H1 (cell line): ENCODE measurements at places on chromosomes 12 and 14.

GRCh38 chr14:33056213-33056612 lies 117.5 kb downstream of the NPAS3 start:
- no peak for DNase-seq
- no peaks in the 10 kb centered on the region for H3K4me1 ChIP-seq
- no peak overlapping the region for H3K27ac ChIP-seq
- H3K36me3 ChIP-seq, result no peaks in the 10 kb centered on the region

DNA sequence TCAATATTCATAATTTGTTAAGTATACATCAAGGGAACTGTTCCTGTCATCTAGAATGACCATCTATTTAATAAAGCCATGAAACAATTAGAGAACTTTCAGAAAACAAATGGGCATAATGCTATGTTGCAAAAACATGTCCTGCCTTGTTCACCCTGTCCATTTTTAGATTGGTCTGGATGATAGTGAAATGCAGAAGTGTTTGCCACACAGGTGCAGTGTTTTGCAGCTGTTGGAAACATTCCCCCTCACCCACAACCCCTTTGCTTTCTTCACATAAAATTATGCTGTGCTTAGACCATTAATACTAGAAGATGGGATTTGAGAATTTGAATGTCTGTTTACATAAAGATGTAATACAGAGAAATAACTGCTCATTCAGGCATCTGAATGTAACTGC lies 36.5 kb downstream of the LEMD3 start:
- no peaks in the 10 kb centered on the region; the same call in 1 of the 2 replicates for H3K4me1 ChIP-seq
- DNase-seq, result no peak
- no peaks in the 10 kb centered on the region for H3K27me3 ChIP-seq
- H3K36me3 ChIP-seq, result no peaks in the 10 kb centered on the region

DNA sequence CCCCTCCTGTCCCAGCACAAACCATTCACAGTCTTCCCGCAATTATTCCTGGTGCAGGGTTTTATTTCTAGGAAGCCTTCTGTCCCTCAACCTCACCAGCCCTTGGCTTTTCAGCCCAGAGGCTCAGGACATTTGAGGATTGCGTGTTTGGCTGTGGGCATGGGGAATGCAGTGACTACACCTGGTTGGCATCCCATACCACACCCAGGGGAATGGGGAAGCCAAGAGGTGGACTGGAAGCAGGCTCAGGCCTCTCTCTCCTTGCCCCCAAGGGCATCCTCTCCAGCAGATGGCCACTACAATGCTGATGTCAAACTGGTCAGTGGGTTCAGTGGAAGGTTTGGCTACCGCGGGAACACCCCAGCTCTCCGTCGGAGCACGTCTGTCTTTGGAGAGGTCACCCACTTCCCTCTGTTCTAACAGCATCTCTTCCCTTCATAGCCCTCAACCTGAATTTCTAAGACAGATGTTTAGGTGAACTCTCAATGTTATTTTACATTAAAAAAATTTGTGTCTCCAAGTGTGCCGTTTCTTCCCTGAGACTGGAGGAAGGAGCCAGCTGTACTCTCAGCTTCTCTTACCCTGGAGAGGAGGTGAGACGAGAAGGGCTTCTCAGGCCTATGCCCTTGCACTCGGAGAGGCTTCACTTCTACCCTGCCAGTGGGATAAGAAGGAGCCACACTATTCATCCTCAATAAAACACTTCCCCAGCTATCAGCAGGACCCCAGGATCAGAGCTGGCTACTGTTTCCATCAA lies 35.5 kb downstream of the DCAF4 start:
- H3K4me1 ChIP-seq, result no peaks in the 10 kb centered on the region
- peaks cover 3% of the 10 kb centered on the region; the same call in 1 of the 2 replicates for H3K36me3 ChIP-seq
- H3K27me3 ChIP-seq, result no peaks in the 10 kb centered on the region
- no peak overlapping the region for H3K27ac ChIP-seq
- no peak overlapping the region for H3K4me3 ChIP-seq
- DNase-seq, result no peak

GRCh38 chr12:126083926-126084325 lies 1018.7 kb downstream of the AACS start:
- no peak for DNase-seq
- H3K36me3 ChIP-seq, result no peaks in the 10 kb centered on the region
- no peaks in the 10 kb centered on the region for H3K27me3 ChIP-seq
- no peak overlapping the region for H3K4me3 ChIP-seq
- no peak overlapping the region for H3K27ac ChIP-seq

GRCh38 chr14:93775744-93776143 lies 12.5 kb downstream of the PRIMA1 start:
- peaks cover 3% of the 10 kb centered on the region; the same call in 1 of the 2 replicates for H3K4me1 ChIP-seq
- H3K4me3 ChIP-seq, result no peak overlapping the region
- no peak overlapping the region for H3K27ac ChIP-seq
- peaks cover 5% of the 10 kb centered on the region; the same call in 1 of the 2 replicates for H3K36me3 ChIP-seq
- no peaks in the 10 kb centered on the region for H3K27me3 ChIP-seq

DNA sequence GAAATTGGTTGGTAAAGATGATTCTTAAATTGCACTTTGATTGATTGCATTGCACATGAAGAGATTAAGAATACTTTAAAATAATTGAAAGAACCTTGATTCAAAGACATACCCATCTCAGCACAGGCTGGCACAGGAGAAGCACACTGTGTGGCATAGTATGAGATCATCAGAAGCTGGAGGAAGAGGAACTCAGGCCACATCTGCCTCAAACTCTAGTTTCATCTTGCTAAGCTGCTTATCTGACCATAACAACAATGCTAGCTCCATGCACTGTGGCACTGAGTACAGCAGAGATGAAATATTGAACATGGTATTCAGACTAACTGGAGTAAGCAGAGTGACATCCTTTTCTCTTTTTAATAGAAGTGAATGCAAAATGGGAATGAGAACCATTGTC lies 99.1 kb downstream of the TBC1D30 start:
- DNase-seq, result no peak
- no peaks in the 10 kb centered on the region for H3K27me3 ChIP-seq
- H3K4me3 ChIP-seq, result no peak overlapping the region
- H3K27ac ChIP-seq, result no peak overlapping the region

DNA sequence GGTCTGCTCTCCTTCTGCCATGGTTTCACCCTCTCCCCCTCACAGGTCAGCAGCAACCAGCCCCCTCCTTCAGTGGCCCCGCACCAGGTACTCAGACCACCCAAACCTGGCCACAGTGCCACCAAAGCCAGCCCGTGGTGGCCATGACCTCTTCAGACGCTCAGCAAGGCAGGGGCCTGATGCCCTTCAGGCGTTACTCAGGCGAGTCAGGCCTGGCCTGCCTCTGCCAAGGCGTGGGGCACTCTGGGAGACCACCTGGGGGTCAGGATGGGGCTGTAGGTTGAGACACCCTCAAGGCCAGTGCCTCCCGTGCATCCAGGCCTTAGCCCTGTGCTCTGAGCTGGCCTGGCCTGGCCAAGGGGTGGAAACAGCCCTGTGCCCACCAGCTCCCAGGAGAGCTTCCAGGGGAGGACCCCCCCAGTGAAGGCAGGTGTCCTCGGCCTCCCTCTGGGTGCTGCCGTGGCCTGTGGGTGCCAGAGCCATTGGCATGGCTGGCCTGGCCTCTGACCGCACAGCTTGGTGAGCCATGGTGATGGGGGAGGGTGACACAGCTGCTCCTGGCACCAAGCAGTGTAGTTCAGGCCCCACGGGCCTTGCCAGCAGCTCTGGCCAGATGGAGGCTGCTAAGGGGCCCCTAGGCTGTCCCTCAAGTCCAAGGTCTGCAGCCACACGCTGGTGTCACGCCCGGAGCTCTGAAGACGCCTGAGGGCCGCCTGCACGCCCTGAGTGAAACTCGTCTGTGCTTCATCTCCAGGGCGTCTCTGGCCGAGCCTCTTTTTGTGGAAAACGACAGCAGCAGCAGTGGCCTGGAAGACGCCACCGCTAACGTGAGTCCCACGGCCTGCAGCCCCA lies 15.1 kb downstream of the XRCC3 start:
- no peaks in the 10 kb centered on the region for H3K4me1 ChIP-seq
- no peaks in the 10 kb centered on the region for H3K27me3 ChIP-seq
- no peak for DNase-seq
- H3K36me3 ChIP-seq, result peaks cover 22% of the 10 kb centered on the region; the same call in 1 of the 2 replicates
- no peak overlapping the region for H3K4me3 ChIP-seq

DNA sequence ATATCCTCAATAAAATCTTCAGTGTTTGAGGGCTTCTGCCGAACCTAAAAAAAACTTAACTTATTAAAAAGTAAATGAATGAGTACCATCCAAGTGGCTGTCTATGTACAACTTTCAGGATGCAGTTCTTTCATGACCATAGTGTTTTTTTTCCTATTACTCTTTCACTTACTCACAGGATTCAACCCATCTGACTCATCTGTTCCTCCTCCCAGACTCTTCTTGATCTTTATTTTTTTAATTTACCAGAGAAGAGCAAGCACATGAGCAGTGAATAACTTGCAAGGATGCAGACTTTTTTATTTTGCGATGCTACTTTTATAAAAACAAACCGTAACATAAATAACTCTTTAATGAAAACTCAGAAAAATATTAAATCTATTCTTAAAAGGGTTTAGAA lies 24.5 kb downstream of the RECQL start:
- no peak for DNase-seq
- no peak overlapping the region for H3K4me3 ChIP-seq
- no peaks in the 10 kb centered on the region for H3K27me3 ChIP-seq
- H3K36me3 ChIP-seq, result peaks cover 48% of the 10 kb centered on the region
- H3K4me1 ChIP-seq, result no peaks in the 10 kb centered on the region
- no peak overlapping the region for H3K27ac ChIP-seq

DNA sequence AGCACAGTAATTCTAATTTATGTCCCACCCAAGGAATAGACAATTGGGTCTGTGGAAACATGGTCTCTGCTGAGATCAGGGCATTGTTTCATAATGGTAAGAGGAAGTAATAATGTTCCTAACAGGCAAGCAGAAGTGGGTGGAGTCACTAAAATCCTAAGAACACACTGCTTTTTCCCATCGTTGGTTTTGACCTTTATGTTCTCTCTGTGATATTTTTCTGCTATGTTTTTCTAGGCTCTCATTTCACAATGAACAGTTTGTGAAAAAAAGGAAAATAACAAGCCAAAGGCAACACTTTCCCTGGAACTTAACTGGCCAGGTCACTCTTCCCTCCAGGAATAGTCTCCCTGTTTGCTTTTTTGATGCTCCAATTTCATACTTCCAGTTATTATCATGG lies 80.6 kb upstream of the OVCH1 start:
- H3K36me3 ChIP-seq, result no peaks in the 10 kb centered on the region
- no peak for DNase-seq
- no peak overlapping the region for H3K4me3 ChIP-seq
- no peaks in the 10 kb centered on the region for H3K27me3 ChIP-seq
- no peak overlapping the region for H3K27ac ChIP-seq

- no peaks in the 10 kb centered on the region for H3K36me3 ChIP-seq
- H3K4me1 ChIP-seq, result peaks cover 8% of the 10 kb centered on the region
- H3K27me3 ChIP-seq, result no peaks in the 10 kb centered on the region
- no peak for DNase-seq
These were observed 64.9 kb upstream of the ZDHHC17 start for GRCh38 chr12:76698966-76699365.

DNA sequence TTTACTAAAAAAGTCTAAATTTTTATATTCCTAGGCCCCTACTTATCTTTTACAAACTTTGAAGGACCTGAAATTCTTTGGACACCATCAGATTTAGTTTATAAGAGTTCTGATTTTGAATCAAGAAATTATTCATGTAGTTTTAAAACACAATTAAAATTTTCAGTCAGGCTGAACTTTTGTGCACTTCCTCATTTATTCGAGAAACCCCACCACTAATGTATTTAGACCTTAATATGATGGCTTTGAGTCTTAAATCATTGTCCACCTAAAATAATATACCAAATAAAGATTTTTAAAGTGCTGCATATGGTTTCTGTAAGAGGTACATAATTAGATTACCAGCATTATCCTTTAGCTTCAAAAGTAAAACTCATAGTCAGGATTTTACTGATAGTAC lies 103.4 kb downstream of the PAWR start:
- DNase-seq, result no peak
- H3K27me3 ChIP-seq, result no peaks in the 10 kb centered on the region
- no peak overlapping the region for H3K4me3 ChIP-seq
- no peak overlapping the region for H3K27ac ChIP-seq

DNA sequence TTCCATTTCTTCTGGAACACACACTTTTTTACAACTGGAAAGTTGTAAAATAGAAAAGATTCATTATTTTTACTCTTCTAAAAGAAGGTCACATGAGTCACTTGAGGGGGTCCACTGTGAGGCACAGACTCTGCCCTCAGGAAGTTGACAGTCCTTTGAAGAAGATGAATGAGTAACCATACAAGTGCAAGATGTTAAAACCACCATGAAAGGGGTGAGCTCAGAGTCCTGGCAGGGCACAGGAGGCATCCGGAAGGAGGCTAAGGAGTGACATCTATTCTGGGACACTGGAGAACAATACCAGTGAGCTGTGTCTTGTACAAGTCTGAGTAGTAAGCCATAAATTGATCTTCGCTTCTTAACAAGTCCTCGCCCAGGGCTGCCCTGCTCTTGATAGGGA lies 126.0 kb upstream of the FRMD6 start:
- no peak for DNase-seq
- H3K4me1 ChIP-seq, result 0 out of 2 replicates have a peak, but pooled peaks cover 3% of the 10 kb centered on the region
- H3K36me3 ChIP-seq, result no peaks in the 10 kb centered on the region
- H3K27ac ChIP-seq, result no peak overlapping the region
- no peak overlapping the region for H3K4me3 ChIP-seq

- H3K27ac ChIP-seq, result no peak overlapping the region
- no peaks in the 10 kb centered on the region for H3K27me3 ChIP-seq
- H3K4me3 ChIP-seq, result peak overlapping the region; percentile 79
- peak; percentile 62 for DNase-seq
These were observed 1.5 kb downstream of the DDHD1 start for GRCh38 chr14:53151523-53152183.

DNA sequence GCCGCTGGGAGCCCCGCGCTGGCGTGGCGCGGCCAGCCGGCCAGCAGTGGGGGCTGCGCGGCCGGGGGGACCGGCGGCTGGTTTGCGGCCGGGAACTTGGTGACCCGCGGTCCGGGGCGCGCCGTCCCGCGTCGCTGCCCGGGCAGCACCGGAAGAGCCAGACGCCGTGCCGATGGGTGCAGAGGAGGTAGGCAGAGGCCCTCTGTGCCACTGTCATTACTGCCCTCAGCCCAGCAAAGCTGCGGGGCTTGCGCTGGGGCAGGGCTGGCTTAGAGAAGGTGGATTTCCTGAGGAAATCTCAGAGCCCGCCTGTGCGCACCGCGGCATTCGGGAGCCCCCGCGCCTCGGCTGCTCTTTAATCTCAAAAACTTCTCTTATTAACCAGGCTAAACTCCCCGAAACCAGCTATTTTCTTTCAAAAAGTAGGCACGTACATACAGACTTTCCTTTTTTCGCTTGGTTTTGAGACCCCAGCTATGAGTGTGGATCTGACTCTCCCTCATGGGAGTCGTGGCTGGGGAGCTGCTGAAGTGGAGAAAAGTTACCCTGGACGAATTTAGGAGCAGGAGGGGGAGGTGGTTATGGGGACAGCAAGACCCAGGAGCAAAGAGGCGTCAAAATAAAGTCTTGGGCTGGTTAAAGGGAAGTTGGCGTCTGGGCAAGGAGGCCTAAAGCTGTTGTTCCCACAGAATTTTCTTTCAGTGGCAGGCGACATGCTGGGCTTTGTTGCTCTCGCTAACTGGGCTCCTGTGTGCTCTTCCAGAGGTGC lies 802 bp downstream of the SUSD6 start:
- no peak for DNase-seq
- H3K4me3 ChIP-seq, result peak overlapping the region; percentile 47
- peaks cover 15% of the 10 kb centered on the region; the same call in 1 of the 2 replicates for H3K4me1 ChIP-seq
- H3K27me3 ChIP-seq, result peaks cover 3% of the 10 kb centered on the region; the same call in 1 of the 2 replicates

- no peaks in the 10 kb centered on the region for H3K36me3 ChIP-seq
- H3K4me3 ChIP-seq, result peak within 1 kb of the TSS; percentile 70
- peaks cover 30% of the 10 kb centered on the region for H3K27me3 ChIP-seq
- H3K27ac ChIP-seq, result no peak within 1 kb of the TSS
- DNase-seq, result no peak
- H3K4me1 ChIP-seq, result no peaks in the 10 kb centered on the region
These were observed at the start of gene BEGAIN for GRCh38 chr14:100587086-100587762. BEGAIN (minus strand) TSS chr14:100587417; CDS start chr14:100587290, 127 bp downstream.

- no peaks in the 10 kb centered on the region for H3K27me3 ChIP-seq
- no peak overlapping the region for H3K27ac ChIP-seq
- H3K4me3 ChIP-seq, result no peak overlapping the region
- no peak for DNase-seq
These were observed 142.4 kb downstream of the ITPR2 start for GRCh38 chr12:26690601-26691000.
